ENCODE measurements at places on chromosomes 11 and 22. TPM values are rescaled to one million over a fixed set of nuclear protein-coding genes. Genes with fewer than 3 reads are reported as not detected.

HBE1 gene
- total RNA-seq: not detected

SPDYC gene
- total RNA-seq: not detected

DNA sequence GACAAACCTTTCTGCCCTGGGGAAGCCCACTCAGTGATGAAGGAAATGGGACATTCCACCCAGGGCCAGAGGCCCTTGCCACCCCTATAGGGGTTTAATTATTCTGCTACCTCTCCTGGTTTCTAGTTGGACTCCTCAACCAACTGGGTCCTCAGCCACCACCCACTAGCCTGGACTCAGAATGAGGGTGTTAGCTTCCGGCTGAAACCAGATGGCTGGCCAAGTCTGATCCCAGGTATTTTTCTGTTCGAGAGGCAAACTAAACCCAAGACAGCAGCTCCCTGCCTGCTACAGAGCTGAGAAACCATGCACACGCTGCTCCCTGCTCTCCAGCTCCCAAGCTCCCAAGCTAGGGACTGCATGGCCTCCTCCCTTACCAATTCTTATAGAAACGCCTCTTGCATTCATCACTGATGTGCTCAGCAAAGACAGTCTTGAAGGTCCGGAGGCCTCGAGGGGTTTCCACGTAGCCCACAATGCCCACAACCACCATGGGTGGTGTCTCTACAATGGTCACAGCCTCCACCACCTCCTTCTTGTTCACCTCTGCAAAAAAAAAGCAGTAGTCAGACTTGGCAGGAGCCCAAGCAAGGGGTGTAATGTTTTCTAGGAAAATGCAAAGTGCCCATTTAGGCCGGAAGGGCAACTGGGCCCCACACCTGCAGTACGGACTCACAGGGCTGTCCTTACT lies 2.2 kb downstream of the RPL3 start:
- peaks cover 42% of the 10 kb centered on the region for H3K36me3 ChIP-seq
- H3K27ac ChIP-seq: no peak overlapping the region
- H3K4me3 ChIP-seq: peak overlapping the region; percentile 83
- peaks cover 28% of the 10 kb centered on the region for H3K4me1 ChIP-seq

- no peak for DNase-seq
- H3K27ac ChIP-seq: no peak overlapping the region
- no peaks in the 10 kb centered on the region for H3K4me1 ChIP-seq
- H3K36me3 ChIP-seq: no peaks in the 10 kb centered on the region
Measured at GRCh38 chr11:134541355-134541754, 129.3 kb upstream of the B3GAT1 start.

GRCh38 chr22:35785181-35785923 lies 67.7 kb downstream of the APOL5 start:
- H3K27me3 ChIP-seq: no peaks in the 10 kb centered on the region
- H3K4me1 ChIP-seq: no peaks in the 10 kb centered on the region
- DNase-seq: no peak
- no peak overlapping the region for H3K4me3 ChIP-seq
- no peak overlapping the region for H3K27ac ChIP-seq

DNA sequence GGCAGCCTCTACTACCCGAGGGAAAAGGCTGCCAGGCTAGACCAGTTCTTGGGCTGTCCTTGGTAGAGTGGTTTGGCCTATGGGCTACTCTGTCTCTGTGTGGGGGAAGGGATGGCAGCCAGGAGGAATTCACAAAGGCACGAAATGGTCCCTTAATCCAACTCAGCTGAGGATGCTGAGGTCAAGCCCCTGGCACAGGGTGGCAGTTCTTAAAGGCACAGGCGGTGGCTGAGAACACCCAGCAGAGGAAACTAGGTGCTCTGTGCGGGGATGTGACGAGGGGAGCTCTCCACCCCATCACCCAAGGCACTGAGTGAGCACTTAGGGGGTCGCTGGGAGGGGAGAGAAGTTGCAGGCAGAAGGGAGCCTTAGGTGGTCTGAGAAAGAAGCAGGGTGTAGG lies at the start of gene MFRP:
MFRP (minus strand) TSS at position 101 of the 400 bp plus-strand sequence. CDS start 192 bp downstream, outside the sequence.
- H3K27me3 ChIP-seq: no peaks in the 10 kb centered on the region
- H3K4me3 ChIP-seq: no peak within 1 kb of the TSS
- no peaks in the 10 kb centered on the region for H3K36me3 ChIP-seq

MMP10 gene
- not detected for total RNA-seq

IGSF9B gene
- 5.0 TPM for total RNA-seq

LDHAL6A gene
- total RNA-seq: not detected

DNA sequence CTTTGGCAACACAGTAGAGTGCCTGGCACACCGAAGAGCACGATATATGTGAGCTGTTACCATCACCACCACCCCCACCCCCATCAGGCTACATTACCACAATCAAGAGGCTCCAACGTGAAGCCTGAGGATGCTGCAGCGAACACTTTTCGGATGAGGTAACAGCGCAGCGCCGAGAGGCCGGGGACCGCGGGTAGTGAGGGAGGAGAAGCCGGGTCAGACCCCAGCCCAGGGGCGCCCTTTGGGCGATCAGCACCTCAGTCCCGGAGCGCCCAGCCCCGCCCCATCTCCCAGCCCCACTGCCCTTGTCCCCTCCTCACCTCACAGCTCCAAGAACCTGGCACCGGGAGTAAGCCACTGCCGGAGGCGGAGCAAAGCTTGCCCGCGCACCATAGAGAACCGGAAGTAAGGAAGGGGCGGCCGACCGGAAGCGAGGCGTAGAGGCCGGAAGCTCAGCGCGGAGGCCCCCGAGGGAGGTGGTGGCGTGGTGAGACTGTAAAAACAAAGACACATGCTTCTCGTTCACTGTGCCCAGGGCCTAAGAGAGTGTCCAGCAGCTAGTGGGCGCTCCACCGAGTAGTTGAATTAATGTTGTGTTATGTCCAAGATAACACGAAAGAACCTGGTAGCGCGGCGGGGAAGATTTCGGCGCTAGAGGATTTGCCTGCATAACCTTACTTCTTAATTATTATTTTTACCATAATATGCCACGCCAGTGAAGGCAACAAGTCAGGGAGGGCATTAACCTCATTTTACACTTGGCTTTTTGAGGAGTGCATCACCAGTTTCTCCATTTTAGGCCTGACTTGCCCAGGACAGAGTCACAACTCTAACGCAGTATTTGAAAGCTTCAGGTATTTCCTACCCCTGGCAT lies at the start of gene THOC5:
THOC5 (minus strand) TSS at position 407 of the 874 bp plus-strand sequence. CDS start 4,610 bp downstream, outside the sequence.
- peak within 1 kb of the TSS; percentile 86 for H3K4me3 ChIP-seq
- peak within 1 kb of the TSS; percentile 71 for H3K27ac ChIP-seq
- no peaks in the 10 kb centered on the region for H3K27me3 ChIP-seq
- H3K36me3 ChIP-seq: no peaks in the 10 kb centered on the region
- H3K4me1 ChIP-seq: peaks cover 7% of the 10 kb centered on the region
- peak; percentile 95 for DNase-seq

DNA sequence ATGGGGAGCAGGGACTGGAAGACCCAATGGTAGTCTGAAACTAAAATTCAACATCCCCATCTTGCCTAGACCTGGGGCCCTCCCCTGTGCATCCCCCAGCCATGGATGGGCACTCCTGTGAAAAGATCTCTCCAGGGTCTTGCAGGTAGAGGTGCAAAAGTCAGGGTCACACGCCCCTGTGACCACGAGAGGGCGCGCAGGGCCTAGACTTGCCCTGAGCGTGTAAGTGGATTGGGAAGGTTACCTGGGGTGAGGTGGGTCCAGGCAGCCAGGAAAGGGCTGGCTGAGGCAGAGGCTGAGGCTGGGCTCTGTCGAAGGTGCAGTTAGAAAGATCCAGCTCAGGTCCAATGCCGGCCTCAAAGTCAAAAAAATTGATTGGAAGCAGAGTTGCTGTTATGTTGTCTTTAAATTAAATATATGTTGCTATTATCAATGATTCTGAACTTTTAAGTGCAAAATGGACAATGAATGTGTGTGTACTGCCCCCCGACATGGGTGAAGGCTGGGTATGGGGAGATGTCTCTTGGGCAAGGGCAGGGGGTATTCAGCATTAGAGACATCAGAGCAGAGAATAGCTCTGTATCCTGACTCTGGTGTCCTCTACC lies 4.8 kb upstream of the POU2F3 start:
- no peak overlapping the region for H3K4me3 ChIP-seq
- H3K36me3 ChIP-seq: no peaks in the 10 kb centered on the region
- peak; percentile 72 for DNase-seq
- H3K27me3 ChIP-seq: peaks cover 7% of the 10 kb centered on the region
- no peak overlapping the region for H3K27ac ChIP-seq

TBX10 gene
- 19.3 TPM for total RNA-seq

DSCAML1 gene
- total RNA-seq: 4.3 TPM

DNA sequence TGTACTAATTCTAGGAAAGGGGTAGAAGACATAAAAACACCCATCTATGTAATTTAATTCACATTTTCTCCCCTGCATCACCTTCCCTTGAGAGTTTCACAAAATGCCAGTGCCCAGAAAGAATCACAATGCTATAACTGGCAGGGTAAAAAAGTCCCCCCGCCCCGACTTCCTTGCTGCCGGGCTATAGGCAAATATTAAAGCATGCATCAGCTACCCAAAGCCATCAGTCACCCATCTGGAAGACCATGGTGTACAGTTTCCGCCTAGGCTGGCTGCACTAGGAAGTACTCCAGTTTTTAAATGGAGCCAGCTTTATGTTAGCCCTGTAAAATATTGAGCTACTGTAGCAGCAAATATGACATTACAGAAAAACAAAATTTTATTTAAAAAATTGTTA lies 67.8 kb downstream of the ST14 start:
- DNase-seq: no peak
- H3K27ac ChIP-seq: no peak overlapping the region
- H3K36me3 ChIP-seq: no peaks in the 10 kb centered on the region
- H3K4me1 ChIP-seq: no peaks in the 10 kb centered on the region
- H3K27me3 ChIP-seq: no peaks in the 10 kb centered on the region

DNA sequence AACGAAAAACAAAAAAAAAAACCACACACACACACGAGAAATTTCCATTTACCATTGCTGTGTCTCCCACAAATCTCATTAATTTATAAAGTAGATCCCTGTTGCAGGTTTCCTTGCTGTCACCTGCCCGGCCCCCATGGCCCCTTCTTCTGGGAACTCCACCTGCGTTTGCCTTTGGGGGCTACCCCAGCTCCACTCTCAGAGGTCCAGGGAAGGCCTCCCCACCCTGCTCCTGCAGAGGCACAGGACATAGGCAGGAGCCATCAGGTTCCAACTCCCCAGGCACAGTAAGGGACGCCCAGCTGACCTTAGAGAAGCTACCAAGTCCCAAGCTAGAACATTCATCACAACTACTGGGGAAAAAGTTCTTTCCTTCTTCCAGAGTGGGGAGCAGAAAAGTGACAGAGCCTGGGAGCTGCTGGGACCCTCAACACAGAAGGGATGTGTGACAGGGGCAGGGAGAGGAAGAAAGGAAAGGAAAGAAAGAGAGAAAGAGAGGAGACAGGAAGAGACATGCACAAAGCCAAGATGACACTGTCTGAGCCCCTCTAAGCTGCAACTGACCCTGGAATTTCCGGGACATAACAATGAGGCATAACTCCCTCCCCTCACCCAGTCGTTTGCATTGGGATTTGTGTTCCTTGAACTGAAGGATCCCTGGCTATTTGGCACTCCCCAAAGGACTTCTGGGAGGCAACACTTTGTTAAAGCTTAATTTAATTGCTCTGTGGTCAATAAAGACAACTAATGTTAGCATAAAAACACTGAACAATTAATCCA lies 175.7 kb downstream of the SHANK2 start:
- no peak for DNase-seq
- H3K4me3 ChIP-seq: no peak overlapping the region
- no peaks in the 10 kb centered on the region for H3K36me3 ChIP-seq

TMEM86A gene
- total RNA-seq: 0.89 TPM

LRP4 gene
- total RNA-seq: 23.6 TPM

CHRM1 gene
- total RNA-seq: 1.2 TPM

- no peaks in the 10 kb centered on the region for H3K36me3 ChIP-seq
- H3K27ac ChIP-seq: no peak overlapping the region
- H3K4me1 ChIP-seq: no peaks in the 10 kb centered on the region
- H3K4me3 ChIP-seq: no peak overlapping the region
Measured at GRCh38 chr22:17241576-17242330, 22.5 kb upstream of the ADA2 start.

SEPTIN3 gene
- 0.69 TPM for total RNA-seq

DNA sequence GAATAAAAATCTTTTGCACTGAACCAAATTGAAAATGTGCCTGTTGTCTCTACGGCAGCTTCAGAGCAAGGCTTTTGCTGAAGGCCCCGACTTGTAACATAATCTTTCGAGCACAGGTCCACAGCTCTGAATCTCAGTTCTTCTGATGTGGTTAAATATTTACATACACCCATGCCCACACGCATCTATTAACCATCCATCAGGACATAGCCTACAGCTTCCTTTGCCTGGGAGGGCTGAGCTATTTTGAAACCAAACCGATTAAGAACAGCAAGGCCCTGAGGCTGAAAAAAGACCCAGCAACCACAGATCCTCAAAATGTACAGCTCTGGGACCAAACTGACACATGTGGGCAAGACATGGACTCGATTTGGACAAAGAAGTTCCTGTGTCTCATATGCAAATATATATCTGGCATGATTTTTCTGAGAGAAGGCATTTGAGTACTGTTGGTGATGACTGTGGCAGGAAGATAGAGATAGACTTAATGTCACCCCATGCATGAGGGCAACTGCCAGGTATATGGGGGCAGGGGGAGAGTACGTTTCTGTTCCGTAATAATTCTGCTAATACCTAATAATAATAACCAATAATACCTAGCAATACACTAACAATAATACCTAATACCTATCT lies 322.7 kb upstream of the PLET1 start:
- no peak overlapping the region for H3K27ac ChIP-seq
- H3K36me3 ChIP-seq: no peaks in the 10 kb centered on the region
- H3K27me3 ChIP-seq: no peaks in the 10 kb centered on the region
- H3K4me3 ChIP-seq: no peak overlapping the region

- DNase-seq: no peak
- H3K36me3 ChIP-seq: no peaks in the 10 kb centered on the region
- H3K4me1 ChIP-seq: no peaks in the 10 kb centered on the region
- H3K4me3 ChIP-seq: no peak overlapping the region
- no peaks in the 10 kb centered on the region for H3K27me3 ChIP-seq
Measured at GRCh38 chr11:102924851-102925380, 30.6 kb downstream of the MMP13 start.

DNA sequence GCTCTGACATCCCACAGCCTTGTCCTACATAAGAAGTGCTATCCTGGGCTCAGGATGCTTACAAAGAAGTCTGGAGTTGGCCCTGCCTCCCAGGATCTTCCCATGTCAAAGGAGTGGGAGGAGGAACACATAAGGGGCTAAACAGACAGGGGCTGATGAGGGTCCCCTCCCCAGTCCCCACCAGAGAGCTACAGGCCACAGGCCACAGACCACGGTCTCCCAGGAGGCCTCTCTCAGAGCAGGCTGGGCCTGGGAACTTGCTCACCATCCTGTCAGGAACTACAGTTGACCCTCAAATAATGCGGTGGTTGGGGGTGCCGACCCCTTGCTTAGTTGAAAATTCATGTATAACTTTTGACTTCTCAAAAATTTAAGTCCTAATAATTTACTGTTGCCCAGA lies 315.5 kb downstream of the NTM start:
- no peaks in the 10 kb centered on the region for H3K27me3 ChIP-seq
- DNase-seq: no peak
- H3K4me1 ChIP-seq: no peaks in the 10 kb centered on the region
- H3K4me3 ChIP-seq: no peak overlapping the region
- no peak overlapping the region for H3K27ac ChIP-seq

DNA sequence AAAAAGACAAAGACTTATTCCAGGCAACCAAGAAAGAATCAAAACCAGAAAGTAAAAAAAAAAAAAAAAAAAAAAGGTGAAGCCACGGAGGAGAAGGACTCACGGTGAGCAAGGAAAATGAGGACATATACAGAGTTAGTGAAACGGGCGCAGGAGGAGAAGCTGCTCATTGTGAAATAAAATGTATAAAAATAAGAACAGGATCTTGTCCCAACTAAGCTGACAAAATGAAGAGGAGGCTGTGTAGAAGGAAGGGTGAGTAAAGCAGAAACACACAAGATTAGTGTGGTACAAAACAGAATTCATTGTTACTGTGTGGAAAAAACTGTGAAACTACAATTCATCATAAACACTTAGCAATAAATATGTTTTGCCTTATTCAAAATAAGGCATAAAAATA lies 7.6 kb downstream of the IL17REL start:
- H3K27ac ChIP-seq: no peak overlapping the region
- no peaks in the 10 kb centered on the region for H3K4me1 ChIP-seq
- H3K4me3 ChIP-seq: no peak overlapping the region
